ENCODE measurements at places on chromosomes 11 and 22.

GRCh38 chr11:10371926-10372641 is 67.2 kb downstream of the ADM start:
- no peak for DNase-seq

GRCh38 chr22:32518381-32518780 is 43.8 kb downstream of the FBXO7 start:
- no peak for DNase-seq

- no peak for DNase-seq
These were observed 467.0 kb downstream of the LUZP2 start for GRCh38 chr11:24963852-24964251.

GRCh38 chr11:66326261-66327111 is 9.6 kb upstream of the CD248 start:
- DNase-seq: no peak

GRCh38 chr11:112806876-112807275 is 154.3 kb upstream of the NCAM1 start:
- DNase-seq: no peak
